ENCODE measurements at places on chromosomes 7 and 10.

- no peak for DNase-seq
Observed at GRCh38 chr10:120702032-120702431, 149.1 kb upstream of the WDR11 start.

DNA sequence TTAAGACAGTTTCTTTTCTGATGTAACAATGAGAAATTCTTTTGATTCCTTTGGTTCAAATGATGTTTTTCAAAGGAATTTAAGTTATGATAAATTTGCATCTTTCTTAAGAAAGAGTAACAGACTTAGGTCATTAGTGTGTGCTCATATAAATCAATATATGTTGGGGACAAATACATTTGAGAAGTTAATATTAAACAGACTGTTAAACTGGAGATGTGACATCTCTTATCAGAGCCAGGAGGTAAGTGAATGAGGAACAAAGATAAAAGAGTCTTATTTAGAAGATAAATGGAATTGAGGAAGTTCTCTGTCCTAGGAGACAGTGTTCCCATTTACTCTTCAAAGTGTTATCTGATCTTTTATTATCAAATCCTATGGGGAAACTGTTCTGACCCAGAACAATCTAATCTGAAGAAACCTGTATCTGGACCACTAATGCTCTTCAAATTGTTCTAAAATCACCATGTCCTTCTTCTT is 104.8 kb upstream of the LAMB4 start:
- DNase-seq, result no peak

DNA sequence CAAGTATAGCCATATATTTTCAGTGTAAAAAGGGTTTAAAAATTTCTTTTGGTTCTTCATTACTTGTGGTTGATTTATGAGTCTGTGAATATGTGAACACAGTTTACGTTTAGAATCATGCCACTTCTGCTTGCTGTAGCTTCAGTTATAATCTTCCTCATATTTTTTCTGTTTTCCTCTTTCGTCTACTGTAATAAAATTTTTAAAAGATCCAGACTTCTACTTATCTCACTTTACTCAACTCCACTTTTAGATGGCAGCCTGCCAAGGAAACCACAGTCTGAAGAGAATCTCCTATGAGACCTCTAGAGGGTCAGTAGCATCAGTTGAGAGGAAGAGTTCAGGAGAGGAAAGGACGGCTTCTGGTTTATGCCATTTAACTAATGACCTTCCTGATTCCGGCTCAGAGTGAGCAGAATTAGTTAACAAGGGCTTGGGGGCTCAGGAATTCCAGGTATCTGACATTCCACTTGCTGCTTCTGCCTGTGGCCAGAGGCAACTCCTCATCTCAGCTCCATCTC is 21.4 kb downstream of the CREB5 start:
- DNase-seq, result no peak

- DNase-seq, result no peak
Observed at GRCh38 chr10:14751014-14751896, 23.4 kb downstream of the FAM107B start.

GRCh38 chr10:109914966-109915365 is 8.3 kb downstream of the XPNPEP1 start:
- DNase-seq, result peak; percentile 26

- no peak for DNase-seq
Observed at GRCh38 chr7:28785041-28785995, 172.8 kb downstream of the TRIL start.

DNA sequence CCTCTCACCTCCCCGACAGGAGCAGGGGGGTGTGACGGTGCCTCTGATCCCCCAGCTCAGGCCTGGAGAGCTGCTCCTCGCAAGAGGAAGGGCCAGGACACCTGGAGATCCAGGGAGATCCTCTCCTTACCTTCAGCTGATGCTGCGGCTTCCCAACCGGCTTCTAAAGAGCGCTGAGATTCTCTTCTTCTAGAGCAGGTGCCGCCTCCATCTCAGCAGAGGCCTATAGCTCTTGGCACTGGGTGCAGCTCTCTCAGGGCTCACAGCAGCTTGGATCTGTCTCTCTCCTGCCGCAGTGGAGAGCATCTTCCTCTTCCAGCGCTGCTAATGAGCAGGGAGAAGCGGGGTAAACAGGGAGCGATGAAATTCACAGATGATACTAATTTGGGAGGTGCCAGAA is 189.6 kb upstream of the PLXNA4 start:
- no peak for DNase-seq

- peak; percentile 46 for DNase-seq
Observed at GRCh38 chr10:26438534-26439341, 597 bp downstream of the APBB1IP start.

- no peak for DNase-seq
Observed at GRCh38 chr7:124645704-124646103, 119.9 kb downstream of the GPR37 start.

- no peak for DNase-seq
Observed at GRCh38 chr7:4015996-4016395, 666.1 kb upstream of the FOXK1 start.

DNA sequence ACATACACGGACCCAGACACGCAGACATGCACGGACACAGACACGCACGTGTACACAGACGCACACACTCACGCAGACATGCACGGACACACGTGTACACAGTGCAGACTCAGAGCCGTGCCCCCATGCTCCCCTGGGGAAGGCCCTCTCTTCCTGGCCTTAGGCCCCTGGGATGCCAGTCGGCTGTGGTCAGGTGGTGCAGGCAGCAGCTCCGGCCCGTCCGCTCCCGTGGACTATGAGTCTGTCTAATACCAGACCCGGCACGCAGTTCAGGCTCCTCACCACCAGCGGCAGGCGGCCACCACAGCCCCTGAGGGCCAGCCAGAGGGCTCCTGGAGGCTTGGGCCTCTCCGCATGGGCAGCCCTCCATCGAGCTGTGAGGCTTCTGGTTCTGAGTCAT is 52.0 kb upstream of the NKX6-2 start:
- no peak for DNase-seq

DNA sequence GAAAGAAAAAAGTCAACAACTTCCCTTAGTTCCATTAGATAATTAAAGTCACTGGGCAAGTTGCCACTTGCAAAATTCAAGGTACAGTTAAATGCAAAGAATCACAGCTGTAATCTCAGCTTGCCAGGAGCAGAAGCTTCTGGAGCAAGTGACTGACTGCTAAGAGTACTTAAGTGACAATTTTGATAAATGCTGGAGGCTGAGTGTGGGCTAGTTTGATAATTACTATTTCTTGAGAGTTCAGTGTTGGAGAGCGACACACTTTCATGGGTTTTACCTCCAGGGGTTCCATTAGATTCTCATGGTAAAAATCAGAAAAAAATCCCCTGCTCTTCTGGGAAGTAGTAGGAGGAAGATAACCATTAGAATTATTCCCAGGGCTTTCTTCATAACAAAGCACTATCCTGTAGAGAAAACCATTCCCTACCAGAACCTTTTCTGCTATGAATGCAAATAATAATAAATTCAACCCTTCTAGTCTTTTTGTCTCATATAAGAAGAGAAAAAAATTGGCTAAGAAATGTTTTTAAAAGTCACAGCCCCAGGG is 486.3 kb downstream of the POM121L12 start:
- DNase-seq, result no peak

GRCh38 chr7:135100856-135101255 is 47.0 kb upstream of the TMEM140 start:
- no peak for DNase-seq

DNA sequence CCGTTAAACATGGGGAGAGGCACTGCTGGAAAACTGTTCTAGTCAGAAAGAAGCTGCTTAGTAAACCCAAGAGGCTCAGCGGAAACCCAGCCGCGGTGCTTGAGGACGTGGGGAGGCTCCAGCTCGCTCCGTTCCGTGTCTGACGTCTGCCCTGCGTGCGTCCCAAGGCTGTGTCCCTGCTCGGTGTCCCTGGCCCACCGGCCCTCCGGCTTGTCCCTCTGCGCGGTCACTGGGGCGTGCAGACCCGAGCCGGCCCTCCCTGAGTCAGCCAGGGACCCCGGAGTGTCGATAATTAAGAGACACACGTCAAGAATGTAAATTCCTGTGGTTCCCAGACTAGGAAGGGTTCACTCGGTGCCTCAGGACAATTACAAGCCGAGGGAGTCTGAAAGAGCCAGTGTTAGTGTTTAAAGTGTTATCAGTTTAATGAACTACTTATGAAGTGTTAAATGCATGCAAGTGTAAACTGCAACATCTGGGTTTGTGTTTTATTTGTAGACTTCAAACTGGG is 98.9 kb downstream of the WDR11 start:
- no peak for DNase-seq

GRCh38 chr7:111892588-111892987 is 313.6 kb downstream of the DOCK4 start:
- DNase-seq, result no peak

- no peak for DNase-seq
Observed at GRCh38 chr10:106440355-106440754, 724.2 kb downstream of the SORCS1 start.

DNA sequence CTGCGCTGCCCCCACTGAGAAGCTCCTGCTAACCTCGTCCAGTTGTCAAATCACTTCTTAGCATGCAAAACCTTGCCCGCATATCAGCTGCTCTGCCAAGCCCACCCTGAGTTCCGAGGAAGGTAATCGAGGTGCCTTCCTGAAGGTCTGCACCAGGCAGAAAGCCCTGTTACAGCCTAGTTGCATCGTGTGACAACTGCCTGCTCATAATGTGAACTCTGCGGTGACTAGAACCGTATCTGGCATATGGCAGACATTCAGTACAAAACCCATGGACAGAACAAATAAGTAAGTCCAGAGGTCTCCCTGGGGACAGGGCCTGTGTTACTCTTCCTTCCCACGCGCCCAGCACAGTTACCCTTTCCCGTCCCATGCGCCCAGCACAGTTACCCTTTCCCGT is 394.3 kb downstream of the DNAJB6 start:
- DNase-seq, result no peak

DNA sequence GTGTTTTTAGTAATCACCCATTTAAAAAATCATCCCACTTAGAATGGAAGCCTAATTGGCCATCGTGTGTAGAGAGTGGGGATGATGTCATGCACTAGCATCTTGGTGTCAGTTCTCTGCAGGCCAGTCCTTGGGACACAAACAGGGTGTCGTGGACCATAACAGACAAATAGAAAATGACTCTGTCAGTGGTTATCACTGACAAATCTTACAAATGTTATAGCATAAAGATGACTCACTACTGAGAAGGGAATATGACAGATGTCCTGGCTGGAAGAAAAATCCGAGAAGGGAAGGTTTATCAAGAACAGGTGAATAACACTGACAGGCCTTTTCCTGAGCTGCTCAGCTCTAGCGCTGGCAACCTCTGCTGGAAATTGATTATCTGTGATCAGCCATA is 10.6 kb downstream of the CABCOCO1 start:
- no peak for DNase-seq

DNA sequence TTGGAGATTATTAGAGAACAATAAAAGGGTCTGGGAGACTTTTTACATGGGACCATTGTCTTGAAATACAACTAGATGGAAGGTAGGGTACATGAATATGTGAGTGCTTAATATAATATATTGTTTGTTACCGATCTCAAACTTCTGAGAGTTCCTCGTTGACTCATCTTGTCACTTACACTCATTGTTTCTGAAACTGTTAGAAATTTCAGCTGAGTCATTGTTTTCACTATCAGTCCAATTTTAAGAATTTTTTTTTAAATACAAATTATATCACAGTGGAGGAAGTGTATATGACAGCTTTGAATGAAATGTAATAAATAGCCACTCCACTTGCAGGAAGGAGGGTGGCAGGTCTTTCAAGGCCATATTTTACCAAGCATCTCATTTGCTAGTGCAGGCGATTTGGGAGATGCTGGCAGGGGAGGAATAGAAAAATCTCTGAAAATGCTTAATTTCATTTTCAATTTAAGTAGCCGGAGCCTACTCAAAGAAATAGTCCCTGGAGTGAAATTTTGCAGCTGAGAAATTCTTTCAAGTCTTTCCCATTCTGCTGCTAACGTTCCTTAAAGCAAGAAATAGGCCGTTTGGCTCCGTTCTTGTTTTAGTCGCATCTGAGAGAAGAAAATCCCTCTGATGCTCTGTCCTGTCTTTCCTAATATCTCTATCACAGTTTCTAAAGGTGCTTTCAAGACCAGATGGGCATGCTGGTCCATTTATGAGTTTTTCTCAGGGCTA is 1404.2 kb upstream of the CELF2 start:
- no peak for DNase-seq

GRCh38 chr7:138926241-138926612 is 55.0 kb downstream of the KIAA1549 start:
- DNase-seq, result no peak

GRCh38 chr10:230758-231157 is 95.5 kb downstream of the ZMYND11 start:
- no peak for DNase-seq

DNA sequence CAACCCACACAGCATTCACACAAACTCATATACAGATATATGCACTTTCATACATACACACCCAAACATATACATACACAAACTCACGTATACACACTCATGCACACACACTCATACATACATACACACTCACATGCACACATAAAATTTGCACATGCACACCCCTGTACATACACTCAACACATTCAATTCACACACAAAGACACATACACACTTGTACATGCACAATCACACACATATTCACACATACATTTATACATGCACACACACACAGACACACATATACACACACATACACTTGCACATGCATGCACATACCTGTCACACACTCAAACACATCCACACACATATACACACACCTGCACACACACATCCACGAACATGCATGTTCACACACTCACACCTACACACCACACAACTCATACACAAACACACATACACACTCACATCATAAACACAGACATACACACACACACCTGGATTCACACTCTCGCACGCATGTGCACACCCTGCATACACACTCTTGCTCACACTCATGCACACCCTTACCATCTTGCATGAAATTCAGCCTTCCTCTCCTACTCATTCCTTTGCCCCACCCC is 451.2 kb downstream of the GRID1 start:
- no peak for DNase-seq

DNA sequence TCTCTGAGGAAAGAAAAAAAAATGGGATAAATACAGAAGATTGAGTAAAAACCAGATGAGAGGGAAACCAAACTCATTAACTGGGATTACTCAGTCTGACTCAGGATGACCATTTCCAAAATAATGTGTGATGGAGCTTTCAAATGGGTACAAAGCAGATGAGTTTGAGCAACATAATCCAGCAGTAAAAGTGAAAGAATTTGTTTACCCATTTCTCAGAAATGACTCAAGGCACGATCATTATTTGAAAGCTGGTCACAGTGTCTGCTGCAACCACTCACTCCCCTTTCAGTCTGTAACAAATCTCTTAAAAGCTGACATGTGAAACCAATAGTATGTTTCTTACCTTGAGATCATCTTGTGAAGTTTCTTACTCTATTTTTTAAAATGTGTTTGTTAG is 104.7 kb upstream of the KLF14 start:
- DNase-seq, result no peak

DNA sequence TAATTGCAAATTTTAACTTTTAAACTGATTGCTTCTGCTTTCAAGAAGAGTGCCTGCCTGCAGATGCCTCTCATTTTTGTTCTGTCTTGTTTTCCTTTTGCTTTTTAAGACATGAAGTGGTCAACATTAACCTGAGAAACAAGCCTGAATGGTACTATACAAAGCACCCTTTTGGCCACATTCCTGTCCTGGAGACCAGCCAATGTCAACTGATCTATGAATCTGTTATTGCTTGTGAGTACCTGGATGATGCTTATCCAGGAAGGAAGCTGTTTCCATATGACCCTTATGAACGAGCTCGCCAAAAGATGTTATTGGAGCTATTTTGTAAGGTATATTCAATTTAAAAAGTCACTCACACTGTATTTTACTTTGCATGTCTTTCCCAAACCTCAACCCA is 8.8 kb downstream of the GSTO2 start:
- no peak for DNase-seq

Data from T follicular helper cell (primary cell).